ENCODE measurements at places on chromosomes 1 and 21.

DNA sequence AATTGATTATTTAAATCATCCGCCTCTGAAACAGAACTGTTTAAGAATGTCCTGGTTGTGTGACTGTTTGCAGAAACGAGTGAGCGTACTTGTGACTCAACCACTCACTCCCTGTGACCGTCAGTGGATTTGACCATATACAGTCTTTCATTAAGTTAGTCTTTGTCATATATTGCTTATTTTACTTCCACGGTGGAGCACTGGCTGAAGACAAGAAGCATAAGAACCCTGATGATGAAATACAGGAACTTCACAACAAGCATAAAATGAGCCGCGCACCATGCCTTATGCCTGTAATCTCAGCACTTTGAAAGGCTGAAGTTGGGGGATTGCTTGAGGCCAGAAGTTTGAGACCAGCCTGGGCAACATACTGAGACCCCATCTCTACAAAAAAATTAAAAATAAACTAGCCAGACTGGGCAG lies 194.0 kb downstream of the TOMM20 start:
- DNase-seq: no peak

GRCh38 chr1:116503546-116504307 lies 67.1 kb downstream of the CD58 start:
- DNase-seq: no peak

GRCh38 chr1:176551146-176551545 lies 88.2 kb downstream of the PAPPA2 start:
- DNase-seq: no peak

DNA sequence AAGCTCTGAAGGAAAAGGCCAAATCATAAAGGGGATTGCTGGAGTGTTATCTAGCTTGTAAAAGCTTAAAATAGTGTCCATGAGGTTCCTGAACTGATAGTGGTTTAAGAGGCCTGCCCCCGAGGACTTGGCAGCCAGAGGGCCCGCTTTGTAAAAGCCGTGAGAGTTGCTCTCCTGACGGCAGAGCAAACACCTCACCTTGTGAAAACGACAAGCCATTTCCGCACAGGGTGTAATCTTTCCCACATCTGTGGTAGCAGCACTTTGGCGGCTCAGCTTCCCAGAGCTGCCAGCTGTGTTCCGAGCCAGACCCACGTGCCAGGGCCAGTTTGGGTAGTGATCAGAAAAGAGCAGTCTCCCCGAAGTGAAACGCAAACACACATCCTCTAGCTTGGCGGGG lies 37.0 kb downstream of the SERBP1 start:
- DNase-seq: no peak

DNA sequence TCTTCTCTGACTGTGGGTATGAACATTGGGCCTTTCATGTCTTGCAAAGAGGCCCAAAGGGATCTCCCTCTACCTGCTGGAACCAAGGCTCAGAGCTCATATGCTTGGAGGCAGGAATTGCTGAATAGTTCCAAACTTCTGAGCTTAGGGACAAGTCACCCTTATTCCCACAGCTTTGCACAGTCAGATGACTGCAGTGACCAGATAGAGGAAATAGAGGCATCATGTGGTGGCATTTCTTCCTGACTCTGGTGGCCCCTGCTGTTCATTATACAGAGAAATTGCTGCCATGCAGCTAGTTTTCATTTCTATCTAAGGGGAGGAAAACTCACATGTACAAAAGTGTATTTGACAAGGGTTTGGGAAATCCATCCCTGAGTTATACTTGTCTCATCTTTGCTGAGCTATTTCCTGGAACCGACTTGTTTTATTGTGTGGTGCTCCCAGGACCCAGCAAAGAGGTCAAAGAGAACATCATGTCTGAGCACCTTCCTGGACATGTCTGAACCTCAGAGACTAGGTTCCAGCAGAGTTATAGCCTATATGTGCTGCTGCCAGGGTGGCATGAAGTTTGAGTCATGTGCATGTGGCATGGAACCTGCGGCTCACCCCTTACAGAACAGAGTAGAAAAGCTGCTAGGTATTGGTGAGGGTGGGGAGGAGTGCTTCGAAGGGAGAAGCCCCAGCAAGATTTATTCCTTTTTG lies 131.2 kb downstream of the PIK3R3 start:
- DNase-seq: no peak

- DNase-seq: peak; percentile 69
Measured at GRCh38 chr1:15323351-15323988, 76.4 kb downstream of the FHAD1 start.

GRCh38 chr1:234559902-234560676 lies 49.9 kb downstream of the IRF2BP2 start:
- no peak for DNase-seq

- no peak for DNase-seq
Measured at GRCh38 chr1:234988155-234988517, 140.5 kb downstream of the TOMM20 start.

DNA sequence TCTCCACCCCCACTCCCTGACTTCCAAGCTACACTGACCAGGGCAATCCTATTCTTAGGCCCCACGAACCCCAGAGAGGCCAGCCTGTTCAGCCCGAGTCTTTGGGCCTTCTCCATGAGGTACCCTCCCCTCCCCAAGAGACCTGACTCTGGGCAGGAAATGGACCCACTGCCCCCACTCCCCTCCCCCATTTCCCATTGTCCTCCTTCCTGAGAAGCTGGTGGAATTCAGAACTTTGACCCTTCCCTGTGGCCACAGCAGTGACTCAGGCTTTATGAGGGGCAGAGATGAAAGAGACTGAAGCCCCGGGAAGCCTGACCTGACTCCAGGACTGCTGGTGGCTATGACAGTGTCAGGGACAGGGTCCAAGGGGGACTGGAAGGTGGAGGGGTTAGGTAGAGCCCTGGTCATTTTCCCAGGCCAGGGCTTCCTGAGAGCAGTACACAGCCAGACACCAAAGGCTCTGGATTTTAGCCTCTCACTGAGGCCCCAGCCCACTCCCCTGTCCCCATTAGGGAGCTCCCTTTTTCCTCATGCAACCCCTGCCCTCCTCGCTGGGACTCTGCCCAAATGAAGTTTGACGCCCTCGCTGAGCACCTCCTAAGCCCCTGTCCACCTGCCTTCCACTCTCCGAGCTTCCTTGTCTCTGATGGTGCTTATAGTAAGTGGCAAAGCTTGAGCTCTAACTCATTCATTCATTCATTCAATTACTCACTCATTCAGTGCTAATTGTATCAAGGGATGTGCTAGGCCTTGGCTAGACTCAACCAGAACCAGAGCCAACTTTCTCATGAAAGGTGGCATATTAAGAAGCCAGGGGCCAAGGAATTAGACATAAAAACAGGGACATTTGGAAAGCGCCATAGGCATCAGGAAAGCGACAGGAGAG lies 3.0 kb downstream of the CRYBG2 start:
- DNase-seq: no peak

DNA sequence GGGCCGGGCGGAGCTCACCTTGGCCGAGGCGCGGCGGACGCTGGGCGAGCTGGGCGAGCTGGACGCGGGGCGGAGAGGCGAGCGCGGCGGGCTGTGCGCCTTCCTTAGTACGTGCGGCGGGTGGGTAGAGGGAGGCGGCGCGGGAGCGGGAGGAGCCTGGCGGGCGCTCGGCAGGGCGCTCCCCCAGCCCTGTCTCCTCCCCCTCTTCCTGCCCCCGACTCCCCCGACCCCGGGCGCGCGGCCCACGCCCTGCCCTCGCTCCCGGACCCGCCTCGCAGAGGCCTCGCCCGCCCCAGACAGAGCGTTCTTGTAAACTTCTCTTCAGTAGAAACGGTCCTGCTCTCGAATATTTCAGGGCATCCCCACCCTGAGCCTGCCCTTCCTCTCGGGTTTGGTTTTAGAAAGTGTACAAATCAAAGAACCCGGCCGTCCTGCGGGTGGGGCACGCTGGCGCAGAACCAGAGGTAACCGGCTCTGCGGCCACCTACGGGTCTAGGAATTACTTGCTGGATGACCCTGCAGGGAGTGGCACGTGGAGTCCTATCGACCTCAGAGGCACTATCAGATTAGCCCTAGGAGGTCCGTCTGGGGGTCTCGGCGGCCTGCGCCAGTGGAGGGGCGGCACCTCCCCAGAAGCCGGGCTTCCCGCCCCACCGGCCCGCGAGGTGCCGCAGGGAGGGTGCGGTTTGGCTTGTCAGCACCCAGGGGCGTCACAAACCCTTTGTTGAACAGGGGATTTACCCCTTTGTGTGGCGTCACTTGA lies at the start of gene S100A10:
TSS of gene S100A10 (minus strand) at position 126 of the 763 bp plus-strand sequence. CDS start 7,629 bp downstream, outside the sequence.
- DNase-seq: peak; percentile 66

GRCh38 chr1:51572365-51572764 lies 44.5 kb upstream of the OSBPL9 start:
- DNase-seq: no peak

GRCh38 chr1:217585577-217585976 lies 45.3 kb downstream of the GPATCH2 start:
- DNase-seq: no peak

DNA sequence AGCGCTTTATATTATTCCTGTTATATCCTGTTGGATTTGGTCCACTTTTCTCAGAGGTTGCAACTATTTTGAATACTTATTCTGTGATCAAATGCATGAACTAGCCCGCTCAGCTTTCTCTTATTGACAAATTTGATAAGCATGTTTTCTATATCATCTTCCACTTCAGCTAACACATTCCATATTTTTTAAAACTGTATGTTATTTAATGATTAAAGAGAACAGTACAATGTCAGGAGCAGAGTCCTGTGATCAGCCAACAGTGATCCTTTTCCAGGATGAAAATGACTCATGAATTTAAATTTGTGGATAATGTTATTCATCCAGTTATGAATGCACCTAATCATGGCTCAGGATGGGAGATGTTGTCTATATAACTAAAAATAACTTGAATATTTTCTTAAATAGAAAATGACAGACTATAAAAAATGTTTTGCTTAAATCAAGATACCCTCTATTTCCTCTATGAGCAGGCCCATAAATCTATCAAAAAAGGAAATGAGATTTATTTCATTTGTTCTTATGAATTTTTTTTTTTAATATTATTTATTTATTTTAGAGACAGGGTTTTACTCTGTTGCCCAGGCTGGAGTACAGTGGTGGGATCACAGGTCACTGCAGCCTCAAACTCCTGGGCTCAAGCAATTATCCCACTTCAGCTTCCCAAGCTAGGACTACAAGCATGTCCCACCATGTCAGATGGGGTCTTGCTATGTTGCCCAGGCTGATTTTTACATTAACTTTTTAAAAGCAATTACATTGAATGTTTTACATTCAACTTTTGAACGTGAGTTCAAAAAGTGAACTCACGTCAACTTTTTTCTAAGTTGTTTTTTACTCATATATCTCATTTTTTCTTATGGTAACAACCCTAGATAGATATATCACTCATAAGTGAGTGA lies 12.5 kb downstream of the BPNT1 start:
- no peak for DNase-seq

GRCh38 chr1:217896490-217896889 lies 265.3 kb downstream of the SPATA17 start:
- no peak for DNase-seq

DNA sequence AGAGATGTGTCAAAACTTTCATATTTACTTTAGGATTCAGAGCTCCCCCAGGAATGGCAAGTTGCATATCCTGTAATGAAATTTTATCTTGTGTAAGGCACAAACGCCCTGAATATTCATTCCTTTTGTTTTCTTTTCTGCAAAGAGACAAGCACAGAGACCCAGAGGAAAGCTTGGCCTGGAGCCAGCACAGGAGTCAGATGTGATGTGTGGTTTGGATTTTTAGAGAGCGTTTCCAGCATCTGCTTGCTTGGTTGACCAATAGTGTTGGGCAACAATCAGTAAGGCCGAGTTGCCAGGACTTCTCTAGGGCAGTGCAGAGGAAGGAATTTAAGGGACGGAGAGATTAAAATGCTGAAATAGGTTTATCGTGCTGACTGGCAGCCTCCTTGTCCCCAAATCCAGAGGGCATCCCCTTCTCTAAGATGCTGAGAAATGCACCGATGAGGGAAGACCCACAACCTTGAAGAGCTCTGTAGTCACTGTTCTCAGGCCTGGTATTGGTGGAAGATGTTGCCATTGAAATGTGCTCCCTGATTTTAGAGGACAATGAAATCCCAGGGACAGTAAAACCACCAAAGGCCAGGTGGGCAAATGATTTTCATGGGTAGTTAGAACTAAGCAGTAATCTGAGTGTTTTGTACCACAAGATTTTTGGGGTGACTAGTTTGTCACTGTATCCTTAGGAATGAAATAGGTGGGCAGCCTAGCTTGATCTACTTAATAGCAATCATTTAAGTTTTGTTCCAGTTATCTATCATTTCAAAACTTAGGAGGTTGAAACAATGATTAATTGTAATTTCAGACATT lies 37.9 kb upstream of the RHOU start:
- DNase-seq: no peak

- DNase-seq: no peak
Measured at GRCh38 chr1:58812468-58812867, 28.6 kb upstream of the JUN start.

DNA sequence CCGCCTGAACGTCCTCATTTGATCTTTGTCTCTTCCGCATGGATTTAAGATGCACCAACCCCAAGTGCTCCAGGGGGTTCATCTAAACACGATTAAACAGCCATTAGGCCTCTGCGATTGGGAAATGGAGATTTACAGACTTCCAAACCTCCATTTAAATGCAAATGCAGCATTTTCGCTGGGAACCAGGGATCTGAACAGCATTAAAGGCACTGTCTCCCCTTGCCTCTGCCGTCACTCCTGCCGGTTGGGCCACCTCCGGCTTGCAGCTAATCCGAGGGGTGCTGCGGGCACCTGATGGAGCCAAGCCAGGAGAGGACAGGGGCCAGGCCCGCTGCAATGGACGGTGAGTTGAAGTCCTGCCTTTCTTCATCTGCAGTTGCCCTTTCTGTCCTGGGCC lies 70.3 kb upstream of the KLHDC7A start:
- DNase-seq: no peak

DNA sequence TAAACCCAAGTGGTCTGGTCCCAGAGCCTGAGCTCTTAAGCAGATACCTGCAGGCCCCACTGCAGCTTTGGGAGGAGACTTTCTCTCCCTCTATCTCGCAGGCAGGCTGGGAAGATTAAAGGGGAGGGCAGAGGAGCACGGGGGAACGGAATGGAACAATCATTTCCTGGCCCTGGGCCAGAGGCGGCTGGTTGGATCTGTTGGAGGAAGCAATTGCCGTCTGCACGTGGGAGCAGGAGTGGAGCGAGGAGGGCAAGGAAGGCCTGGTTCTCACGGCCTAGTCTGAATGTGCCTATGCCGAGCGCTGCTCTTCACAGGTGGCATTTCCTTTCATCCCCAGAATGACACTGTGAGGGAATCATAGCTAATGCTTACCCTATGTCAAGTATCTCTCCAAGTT lies 23.7 kb downstream of the NKAIN1 start:
- DNase-seq: no peak

DNA sequence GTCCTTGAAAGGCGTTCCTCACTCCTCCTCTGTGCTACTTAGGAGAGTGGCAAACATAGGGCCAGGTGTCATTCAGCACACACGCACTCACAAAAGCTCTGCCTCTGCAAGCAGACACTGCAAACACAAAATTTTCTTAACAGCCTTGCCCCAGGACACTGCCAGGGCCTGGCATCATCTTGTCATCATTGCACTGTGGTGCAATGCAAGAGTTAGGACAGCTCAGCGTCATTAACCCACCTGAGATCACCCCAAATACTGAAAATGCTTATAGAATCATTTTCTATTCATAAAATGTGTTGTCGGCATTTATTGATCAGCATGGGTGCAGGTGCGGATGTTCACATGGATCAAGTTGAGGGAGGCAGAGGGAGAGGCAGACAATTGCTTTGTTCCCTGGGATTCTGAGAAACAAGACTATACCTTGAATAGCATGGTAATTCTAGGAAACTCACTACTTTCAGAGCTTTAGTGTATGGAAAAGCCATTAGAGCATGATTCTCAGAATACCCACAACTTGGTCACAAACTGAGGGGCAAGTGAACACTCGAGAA lies 3.0 kb downstream of the ADAM30 start:
- no peak for DNase-seq
